ENCODE measurements at places on chromosomes 12 and 14.

- no peak for DNase-seq
These were observed 450.2 kb upstream of the MDGA2 start for GRCh38 chr14:48125654-48126053.

DNA sequence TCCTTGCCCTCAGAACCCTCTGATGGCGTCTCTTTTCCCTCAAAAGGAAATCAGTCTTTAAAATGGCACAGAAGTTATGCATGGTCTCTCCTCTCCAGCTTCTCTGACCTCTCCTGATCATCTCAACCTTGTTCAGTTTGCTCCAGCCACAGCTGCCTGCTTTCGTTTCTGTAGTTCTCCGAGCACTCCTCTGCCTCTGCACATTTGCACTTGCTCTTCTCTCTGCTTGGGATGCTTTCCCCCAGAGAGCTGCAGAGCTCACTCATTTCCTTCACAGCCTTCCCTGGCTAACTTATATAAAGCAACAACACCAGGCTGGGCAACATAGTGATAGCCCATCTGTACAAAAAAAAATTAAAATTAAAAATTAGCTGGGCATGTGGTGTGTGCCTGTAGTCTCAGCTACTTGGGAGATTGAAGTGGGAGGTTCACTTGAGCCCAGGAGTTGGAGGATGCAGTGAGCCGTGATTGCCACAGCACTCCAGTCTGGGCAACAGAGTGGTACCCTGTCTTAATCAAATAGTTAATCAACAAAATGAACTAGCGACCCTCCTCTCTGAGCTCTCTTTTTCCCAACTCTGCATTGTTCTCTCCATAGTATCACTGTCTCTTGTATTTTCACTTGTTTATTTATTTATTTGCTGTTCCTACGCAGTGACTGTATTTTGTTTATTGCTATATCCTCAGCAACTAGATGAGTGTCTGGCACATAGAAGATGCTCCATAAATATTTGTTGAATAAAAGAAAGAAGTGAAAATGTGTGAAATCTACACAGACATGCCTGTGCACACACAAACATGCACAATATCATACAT, 37.7 kb downstream of the PPFIBP1 start:
- DNase-seq = no peak

- no peak for DNase-seq
These were observed 20.4 kb downstream of the PIGH start for GRCh38 chr14:67579636-67580035.

DNA sequence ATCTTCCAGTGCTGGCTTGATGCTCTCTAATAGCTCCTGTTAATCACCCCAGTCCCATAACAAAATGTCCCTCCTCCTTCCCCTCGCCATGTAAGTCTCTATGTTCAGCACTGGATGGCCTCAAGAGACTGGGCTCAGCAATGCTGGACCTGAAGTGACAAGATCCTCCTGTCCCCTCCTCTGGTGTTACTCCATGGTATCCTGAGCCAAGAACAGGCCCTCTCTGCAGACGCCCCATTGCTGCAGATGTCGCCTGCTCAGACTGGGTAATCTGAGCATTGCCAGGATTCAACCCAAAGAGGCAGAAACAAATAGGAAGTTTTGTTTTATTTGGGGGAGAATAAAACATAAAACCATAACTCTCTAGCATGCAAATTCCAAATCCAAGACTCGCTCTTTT, 149.7 kb downstream of the NTF3 start:
- no peak for DNase-seq

DNA sequence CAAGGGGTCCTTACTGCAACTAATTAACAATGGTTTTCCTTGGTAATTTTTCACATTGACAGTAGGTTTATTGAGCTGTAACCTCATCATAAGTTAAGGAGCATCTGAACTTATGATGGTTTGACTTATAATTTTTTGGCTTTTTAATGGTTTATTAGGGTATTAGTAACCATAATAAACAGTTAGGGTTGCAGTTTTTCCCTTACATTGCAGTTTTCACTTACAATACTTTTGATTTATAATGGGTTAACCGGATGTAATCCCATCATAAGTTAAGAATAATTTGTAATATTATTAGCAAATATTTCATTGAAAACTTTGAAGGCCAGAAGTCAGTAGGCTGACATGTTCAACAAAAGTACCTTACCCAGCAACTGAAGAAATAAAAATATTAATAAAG, 811.6 kb downstream of the TRHDE start:
- no peak for DNase-seq

DNA sequence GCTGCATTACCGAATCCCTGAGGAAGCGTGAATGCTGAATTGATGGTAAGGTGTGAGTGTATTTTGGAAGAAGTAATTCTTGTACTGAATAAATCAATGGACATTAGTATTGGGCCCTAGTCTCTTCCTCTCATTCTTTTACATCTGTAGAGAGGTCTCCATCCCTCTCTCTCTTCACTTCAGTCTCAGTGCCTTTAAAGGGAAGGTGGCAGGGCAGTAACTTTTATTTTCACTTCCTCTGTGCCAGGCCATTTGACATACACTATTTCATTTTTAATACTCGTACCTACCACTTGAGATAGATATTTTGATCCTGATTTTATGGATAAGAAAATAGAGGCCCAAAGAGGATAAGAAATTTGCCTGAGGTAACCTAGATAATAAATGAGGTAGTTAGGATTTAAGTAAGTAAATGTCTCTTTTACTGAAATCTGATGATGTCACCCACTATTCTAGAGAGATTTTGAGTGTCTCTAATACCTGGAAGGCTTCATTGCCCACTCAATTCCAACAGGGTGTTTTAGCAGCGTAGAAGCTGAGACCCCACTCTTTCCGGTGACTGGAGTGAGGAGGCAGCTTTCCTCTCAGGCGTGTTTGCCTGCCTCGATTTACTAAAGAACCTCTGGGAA, 177.9 kb upstream of the PRICKLE1 start:
- DNase-seq = no peak
